ENCODE measurements at places on chromosomes 6 and 20. TPM values are rescaled to one million over a fixed set of nuclear protein-coding genes. Genes with fewer than 3 reads are reported as not detected.

GRCh38 chr6:157380458-157380778 is 572 bp upstream of the ZDHHC14 start:
- DNase-seq: no peak

DNA sequence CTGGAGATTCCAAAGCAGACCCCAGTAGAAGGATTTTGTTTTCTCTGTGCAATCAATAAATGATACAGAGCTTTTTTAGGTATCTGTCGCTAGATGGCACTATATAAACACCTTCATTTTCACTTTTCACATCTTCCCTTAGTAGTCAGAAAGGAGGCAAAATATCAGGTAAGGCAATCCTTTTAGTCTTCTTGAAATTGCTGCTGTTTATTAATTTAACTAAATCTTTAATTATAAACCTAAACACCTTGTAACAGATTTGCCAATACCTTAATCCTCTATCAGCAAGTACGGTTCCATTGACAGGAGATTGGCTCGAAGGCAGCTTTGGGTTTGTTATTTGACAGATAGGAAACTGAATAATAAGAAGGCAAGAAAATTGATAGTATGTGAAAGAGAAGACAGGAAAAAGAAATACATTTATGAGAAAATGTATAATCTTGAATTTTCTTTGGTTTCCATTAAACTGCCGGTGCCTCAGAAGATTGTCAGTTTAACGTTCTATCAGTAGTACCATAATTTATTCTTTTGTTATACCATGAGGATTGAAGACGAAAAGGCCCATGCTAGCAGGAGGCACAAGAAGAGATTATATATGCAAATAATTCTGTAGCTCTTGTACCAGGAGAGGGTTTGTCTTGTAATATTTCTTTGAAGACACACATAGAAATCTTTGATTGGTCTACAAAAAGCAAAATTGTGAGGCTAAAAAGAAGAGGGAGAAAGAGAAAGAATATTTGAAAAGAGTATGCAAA is 23.5 kb upstream of the IBTK start:
- no peak for DNase-seq

DNA sequence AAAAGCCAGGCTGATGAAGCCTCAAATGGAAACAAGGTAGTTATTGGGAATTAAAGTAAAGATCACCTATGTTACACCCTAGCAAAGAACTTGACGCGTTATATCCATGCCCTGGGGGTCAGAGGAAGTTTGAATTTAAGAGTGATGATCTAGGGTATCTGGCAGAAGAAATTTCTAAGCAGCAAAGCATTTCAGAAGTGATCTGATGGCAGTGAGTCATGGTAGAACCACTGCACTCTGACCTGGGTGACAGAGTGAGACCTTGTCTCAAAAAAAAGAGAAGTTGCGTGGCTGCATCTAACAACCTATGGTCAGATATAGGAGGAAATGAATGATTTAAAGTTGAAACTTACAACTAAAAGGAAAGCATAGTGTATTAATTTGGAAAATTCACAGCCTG is 45.2 kb downstream of the SCP2D1 start:
- no peak for DNase-seq

- DNase-seq: no peak
Observed at GRCh38 chr6:150176659-150177058, 33.8 kb downstream of the PPP1R14C start.

DNA sequence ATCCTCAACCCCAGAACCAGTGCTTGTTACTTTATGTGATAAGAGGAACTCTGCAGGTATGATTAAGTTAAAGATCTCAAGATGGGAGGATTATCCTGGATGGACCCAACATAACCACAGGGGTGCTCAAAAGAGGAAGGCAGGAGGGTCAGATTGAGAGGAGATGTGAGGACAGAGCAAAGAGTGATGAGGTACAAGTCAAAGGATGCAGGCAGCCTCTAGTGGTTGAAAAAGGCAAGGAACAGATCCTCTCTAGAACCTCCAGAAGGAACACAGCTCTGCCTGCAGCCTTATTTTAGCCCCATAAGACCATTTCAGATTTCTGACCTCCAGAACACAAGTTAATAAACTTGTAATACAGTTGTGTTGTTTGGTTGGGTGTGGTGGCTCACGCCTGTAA is 41.2 kb downstream of the PDSS2 start:
- no peak for DNase-seq

- DNase-seq: no peak
Observed at GRCh38 chr6:47076422-47077344, 34.6 kb upstream of the ADGRF1 start.

GRCh38 chr6:89242574-89243330 is 25.6 kb upstream of the GABRR1 start:
- DNase-seq: no peak

DNA sequence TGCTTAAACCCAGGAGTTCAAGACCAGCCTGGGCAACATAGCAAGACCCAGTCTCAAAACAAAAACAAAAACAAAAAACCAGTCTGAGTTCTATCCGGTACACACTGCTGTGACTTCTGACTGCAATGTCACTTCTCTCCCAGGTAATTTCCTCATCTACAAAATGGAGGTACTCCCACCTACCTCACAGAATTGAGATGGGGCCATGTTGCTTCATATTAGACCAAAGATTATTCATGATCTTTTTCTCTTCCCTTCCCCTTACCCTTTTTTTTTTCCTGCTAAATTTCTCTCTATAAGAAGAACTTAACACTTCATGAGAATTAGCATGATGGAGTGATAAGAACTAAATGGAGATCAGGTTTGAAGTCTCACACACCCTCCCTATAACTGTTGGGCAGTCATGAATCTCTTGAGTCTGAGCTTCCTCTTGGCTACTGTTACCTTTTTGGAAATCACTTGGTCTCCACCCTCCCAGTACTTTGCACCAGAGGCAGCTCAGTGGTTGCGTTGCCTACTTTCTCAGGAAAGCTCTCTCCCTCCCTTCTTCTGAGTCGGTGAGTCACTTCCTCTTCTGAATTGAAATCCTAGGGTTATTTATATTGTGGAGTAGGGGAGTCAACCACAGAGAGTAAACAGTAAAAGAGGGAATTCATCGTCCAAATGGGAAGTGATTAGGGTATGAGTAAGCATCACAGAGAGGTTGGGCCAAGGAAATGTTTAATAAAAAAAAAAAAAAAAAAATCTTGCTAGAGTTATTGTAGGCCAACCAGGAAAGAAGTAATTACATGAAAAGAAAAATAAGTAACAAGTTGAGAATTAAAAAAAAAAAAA is 59.9 kb upstream of the MAP7 start:
- DNase-seq: no peak

DNA sequence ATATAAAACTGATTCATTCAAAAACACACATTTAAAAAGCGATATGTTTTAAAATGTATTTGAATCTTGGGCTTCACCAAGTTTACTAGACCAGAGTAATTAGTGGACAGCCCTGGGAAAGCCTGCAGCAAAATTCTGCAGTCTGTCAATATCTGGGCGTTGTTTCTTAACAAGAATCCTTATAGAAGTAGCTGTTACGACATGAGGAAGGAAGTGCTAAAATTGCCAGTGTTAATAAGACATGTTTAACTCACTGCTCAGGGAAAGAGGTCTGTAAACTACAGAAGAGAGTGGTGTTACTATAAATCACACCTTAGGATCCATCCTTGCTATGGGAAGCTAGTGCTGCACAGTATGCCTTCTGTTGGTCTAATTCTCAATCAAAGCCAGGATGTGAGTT is 120.6 kb downstream of the TBX18 start:
- DNase-seq: no peak

DNA sequence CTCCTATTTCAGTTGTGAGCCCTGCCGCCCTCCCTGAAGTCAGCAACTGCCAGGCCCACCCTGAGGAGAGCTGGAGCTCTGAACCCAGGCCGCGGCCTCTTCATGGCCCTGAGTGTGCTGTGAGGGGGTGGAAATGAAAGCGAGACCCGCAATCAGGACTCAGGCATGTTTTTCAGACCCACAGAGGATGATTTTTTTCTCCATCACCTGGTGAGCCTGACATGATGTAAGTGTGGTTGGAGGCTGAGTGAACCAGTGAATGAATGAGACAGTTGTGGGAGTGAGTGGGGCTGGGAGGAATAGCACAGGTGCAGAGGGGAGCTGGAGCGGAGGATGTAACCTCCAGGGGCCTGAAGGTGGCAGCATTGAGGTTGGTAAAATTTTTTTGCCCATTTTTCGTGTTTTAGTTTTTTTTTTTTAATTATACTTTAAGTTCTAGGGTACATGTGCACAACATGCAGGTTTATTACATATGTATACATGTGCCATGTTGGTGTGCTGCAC is 18.3 kb downstream of the RAET1L start:
- DNase-seq: no peak

DNA sequence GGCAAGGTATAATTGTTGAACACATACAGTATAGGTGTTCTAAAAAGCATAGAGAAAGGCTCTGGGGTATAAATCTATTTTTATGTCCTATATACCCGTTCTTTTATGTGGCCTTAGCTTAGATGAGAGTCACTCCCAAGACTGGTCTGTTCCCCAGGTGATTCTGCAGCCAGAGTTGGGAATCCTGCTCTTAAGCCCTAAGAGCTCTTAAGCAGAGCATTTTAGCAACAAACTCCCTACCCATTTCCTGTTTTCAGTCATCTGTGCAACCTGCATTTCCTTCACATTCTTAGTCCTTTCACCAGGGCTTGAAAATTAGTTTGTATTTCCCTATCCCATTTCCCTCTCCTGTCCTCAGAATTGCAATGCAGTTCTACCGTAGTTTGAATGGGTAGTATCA is 166.1 kb downstream of the HS3ST5 start:
- no peak for DNase-seq

Gene FAM83C
- total RNA-seq: not detected

Gene ECT2L
- total RNA-seq: 0.40 TPM
